ENCODE measurements at places on chromosomes 4 and X.
A peak's percentile ranks its signal among the peaks of the same experiment; 100 is the strongest.

DNA sequence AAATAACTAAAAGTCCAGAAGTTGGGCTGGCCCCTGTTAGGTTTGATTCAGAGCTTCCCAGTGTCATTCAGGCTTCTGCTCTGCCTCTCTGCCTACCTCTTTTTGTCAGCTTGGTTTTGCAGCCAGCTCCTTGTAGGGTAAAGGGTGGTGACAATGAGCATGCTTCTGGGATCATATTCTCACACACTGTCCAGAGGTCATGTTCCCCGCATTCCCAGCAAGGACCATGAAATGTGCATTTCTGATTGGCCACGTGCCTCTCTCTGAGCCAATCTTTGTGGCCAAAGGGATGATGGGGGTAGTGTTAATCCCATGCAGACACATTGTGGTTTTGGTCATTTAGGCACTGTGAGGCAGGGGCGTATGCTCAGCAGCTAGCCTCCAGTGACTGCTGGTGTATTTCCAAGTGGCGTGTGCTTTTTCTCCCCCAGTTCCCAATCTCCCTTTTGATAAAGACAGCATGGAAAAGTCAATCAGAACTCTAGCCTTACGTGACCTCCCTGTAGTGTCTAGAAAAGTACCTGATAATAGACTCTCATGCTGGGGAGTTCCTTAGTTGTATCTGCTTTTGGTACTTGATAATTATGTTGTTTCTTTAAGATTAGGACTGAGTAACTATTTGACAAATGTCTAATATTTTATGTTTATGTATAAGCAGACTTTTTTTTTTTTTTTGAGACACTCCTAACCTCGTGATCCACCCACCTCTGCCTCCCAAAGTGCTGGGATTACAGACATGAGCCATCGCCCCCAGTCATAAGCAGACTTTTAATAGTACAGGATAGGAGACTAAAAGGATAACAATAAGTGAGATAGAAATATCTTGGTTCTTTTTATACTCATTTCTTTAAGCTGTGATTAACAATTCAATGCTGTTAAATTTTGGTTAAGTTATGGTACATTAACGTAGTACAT, 57.8 kb downstream of the KIAA0232 start:
- DNase-seq: peak; percentile 64

GRCh38 chr4:45897946-45898585, 225.8 kb downstream of the GABRG1 start:
- DNase-seq: no peak

GRCh38 chr4:175339100-175339707, 421.0 kb downstream of the ADAM29 start:
- DNase-seq: peak; percentile 76

DNA sequence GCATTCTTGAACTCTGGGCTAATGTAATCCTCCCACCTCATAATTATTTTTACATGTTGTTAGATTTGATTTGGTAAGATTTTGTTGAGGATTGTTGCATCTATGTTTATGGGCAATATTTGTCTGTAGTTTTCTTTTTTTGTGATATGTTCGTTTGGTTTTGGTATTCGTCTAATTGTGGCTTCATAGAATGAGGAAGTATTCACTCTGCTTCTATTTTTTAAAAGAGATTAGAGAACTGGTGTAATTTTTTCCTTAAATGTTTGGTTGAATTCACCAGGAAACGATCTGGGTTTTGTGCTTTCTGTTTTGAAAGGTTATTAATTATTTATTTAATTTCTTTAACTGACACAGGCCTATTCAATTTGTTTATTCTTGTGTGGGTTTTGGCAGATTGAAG, 161.2 kb upstream of the NUDT6 start:
- DNase-seq: no peak

DNA sequence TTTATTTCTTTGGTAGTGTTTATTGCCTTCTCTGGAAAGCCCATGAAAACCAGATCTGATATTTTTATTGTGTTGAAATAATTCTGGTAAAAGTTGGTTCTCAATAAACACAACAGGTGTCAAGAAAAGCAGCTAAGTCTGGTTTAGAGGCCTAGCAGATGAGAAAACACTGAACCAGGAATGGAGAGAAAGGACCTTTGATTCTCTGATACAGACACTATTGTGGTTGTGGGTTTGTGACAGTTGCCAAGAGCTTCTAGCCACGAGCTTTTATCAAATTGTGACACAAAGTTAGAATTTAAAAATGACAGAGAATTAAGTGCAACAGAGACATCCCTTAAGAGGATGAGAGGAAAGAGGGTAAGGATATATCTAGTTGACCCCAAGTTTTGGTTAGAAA, 42.6 kb downstream of the DDIT4L start:
- no peak for DNase-seq
